ENCODE measurements at places on chromosomes 4 and X.

GRCh38 chr4:113904877-113905276, 74.6 kb downstream of the ARSJ start:
- DNase-seq, result no peak

DNA sequence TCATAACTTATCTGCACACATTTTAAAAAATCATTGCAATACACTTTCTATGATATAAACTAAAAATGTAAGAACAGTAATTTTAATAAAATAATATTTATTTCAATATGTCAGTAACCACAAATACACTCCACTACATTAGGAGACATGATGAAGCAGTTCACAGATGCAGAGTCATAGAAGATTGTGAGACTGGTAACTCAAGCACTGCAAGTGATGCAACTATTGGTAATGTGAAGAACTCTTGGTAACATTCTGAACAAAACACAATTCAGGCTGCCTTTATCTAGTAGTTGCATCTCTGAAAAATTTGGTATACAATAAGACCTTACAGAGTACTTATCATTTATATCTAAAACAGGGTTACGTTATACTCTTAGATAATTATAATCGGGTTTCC, 52.6 kb upstream of the LRAT start:
- no peak for DNase-seq

- DNase-seq, result no peak
Observed at GRCh38 chrX:15207384-15207783, 62.5 kb downstream of the ASB9 start.

- DNase-seq, result no peak
Observed at GRCh38 chr4:55437823-55438222, 42.1 kb downstream of the TMEM165 start.

Measured in stomach (tissue), 19 donors.